Neuronal stem cell (in vitro differentiated cells): ENCODE measurements at places on chromosomes 5 and 9.
A peak's percentile ranks its signal among the peaks of the same experiment; 100 is the strongest.

GRCh38 chr5:159851053-159851452, 65.2 kb upstream of the ADRA1B start:
- no peak for DNase-seq

DNA sequence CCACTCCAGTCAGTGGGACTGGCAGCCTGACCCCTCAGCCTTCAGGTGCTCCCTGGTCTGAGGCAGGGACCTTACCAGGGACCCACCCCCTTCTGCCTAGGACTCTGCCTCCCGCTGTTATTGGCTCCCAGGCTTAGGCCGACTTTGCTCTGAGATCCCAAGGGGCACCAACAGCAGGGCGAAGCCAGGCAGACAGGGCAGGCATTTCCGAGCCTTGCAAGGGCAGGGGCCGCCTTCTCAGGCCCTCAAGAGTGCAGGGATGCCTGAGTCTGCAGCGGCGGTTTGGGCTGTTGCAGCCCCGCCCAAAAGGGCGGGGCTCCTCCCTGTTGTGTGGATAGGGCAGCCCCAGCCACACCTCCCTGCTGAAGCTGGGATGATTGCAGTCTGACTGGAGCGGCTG, 644.6 kb downstream of the PRR16 start:
- no peak for DNase-seq

DNA sequence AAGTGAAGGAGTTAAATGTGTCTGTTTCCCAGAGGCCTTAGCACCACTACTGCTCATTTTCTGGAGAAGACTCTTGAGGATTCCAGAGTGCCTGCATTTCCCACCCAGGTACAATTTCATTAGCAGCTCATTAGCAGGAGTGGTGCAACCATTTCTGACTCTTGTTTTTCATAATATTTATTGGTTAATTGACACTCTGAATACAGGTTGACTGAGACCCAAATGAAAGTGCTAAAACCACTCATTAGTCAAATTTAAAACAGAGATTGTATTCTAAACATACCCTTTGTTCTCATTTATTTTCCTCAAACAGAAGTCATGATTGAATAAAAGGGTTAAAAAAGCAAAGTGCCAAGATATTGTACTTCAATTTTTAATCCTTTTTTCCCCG, 134.5 kb downstream of the SIL1 start:
- DNase-seq = no peak

- DNase-seq = no peak
These were observed 49.9 kb downstream of the JMY start for GRCh38 chr5:79285833-79286232.

GRCh38 chr5:135546912-135547311, 11.1 kb upstream of the NEUROG1 start:
- DNase-seq = no peak

- no peak for DNase-seq
These were observed 24.3 kb upstream of the PITX1 start for GRCh38 chr5:135058331-135058732.

- no peak for DNase-seq
These were observed 75.3 kb downstream of the HMGCR start for GRCh38 chr5:75412111-75412990.

GRCh38 chr5:125452991-125453390, 706.6 kb upstream of the ZNF608 start:
- DNase-seq = no peak

GRCh38 chr5:135492319-135492626, 40.1 kb upstream of the TIFAB start:
- DNase-seq = no peak

GRCh38 chr5:161064297-161064696, 212.3 kb upstream of the ATP10B start:
- DNase-seq = no peak

DNA sequence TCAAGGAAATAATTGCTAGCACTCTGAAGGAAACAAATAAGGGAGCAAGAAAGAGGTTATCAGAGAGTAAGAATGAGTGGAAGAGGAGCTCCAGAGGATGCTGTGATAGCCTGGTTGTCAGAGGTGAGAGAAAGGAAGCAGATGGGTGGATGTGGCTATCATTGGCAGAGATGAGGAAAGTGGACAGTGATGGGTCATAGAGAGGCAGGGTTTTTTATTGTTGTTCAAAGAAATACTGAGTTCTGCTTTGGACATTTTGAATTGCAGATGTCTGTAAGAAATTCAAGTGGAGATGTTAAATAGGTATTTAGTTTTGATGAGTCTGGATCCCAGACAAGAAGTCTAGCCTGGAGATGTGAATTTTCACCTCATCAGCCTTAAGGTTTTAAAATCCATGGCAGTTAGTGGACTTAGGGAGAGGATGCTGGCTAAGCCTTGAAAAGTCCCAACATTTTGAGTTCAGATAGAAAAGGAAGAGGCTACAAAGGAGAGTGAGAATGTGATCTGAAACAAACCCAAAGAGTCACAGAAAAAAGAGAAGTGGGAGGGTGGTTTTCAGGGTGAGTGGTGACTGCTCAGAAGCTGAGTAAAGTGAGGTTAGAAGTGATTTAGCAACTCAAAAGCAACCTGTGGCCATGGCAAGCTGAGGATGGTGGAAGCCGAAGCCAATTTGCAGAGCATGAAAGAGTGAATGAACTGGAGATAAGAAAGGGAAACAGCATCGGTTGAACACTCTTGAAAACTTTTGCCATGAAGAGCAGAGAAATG, 50.4 kb downstream of the PPIC start:
- DNase-seq = no peak

GRCh38 chr9:20592673-20593072, 29.6 kb downstream of the MLLT3 start:
- DNase-seq = no peak

DNA sequence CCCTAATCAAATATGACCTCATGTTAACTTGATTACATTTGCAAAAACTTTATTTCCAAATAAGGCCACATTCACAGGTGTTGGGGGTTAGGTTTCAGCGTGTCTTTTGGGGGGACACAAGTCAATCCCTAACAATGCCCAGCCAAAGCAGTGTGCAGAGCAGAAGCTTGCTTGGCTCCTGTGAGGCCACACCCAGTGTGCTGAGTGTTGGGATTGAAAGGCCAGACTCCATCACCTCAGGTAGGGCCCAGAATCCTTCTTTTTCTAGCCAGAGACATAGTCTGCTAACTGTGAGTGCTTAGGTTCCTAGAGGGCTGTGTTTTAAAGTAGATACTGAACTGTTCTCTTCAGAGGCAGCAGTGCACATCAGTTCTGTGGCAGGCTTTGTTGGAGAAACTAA, 27.9 kb downstream of the KDM4C start:
- DNase-seq = no peak

- no peak for DNase-seq
These were observed 4.9 kb upstream of the HRH2 start for GRCh38 chr5:175652741-175653663.

- DNase-seq = no peak
These were observed 139.3 kb upstream of the SHB start for GRCh38 chr9:38208206-38208901.

DNA sequence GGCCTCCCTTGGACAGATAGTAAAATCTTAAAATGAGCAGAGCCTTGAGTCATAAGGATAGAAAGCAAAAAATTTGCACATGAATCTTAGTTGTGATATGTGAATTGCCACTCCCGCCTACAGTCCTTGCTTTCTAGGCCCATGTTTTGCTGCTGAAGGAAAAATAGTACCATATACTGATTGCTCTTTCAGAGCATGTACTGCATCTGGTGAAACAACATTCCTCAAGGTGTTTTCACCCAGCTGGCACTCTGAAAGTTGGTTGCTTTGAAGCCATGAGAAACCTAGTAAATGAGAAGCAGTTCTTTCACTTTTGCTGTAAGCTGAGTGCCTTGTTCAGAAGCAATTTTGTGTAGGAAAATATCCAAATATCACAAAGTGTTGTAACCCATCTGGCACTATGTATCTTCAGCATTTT, 10.3 kb downstream of the CDC37L1 start:
- no peak for DNase-seq

GRCh38 chr9:77789891-77790290, 141.8 kb upstream of the GNA14 start:
- DNase-seq = no peak

DNA sequence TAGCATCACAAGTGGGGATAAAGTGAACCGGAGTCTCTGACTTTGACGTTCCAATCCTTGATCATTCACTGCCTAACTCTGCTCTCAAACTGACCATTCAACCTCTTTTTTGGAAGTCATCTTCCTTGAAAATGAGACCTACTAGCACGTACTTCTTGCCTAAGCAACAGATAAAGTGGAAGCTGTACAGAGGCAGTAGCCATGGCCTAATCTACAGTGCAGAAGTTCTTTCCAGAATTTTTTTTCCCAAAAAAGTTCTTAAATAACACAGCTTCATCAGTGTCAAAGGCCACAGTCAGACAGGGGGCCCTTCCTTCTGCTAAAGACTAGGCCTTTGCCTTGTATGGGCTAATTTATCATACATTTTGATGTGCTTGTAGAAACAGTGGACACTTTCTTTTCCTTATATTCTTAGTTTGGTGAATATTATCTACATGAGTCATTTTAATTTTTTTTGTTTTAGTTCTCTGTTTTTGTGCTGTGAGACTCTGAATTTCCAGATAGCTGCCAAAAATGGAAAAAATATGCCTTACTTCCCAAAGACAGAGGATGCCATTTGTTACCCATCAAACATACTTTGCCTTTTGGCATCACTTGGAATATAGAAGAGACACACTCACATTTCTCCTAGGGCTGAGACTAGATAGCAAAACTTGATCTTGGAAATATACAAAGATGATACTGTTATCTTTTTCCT, 96.3 kb upstream of the VCAN start:
- no peak for DNase-seq

DNA sequence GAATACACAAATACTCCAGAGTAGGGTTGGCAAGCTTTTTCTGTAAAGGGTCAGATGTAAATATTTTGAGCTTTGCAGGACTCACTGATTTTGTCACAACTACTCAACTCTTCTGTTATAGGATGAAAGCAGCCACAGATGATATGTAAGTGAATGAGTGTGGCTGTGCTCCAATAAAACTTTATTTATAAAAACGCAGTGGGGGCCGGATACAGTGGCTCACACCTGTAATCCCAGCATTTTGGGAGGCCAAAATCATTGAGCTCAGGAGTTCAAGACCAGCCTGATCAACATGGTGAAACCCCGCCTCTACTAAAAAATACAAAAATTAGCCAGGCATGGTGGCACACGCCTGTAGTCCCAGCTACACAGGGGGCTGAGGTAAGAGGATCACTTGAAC, 69.1 kb downstream of the FBXW11 start:
- DNase-seq = no peak

DNA sequence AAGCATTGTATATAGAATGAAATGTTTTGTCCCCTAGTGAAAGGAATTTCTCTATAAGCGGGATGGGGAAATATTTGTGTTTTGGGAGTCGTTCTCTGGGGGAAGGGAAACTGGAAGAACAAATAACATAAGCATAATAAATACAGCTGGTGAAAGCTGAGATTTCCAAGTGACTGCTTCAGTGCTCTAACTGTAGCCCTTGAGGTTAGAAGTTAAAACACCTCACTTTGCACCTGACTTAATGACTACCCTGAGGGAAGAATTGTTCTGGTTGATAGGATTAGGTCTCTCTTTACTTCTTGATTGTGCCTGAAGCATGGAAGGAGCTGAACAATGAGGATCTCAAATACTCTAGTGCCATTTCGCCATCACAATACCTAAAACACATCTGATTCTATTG, 307.4 kb downstream of the MAN2A1 start:
- DNase-seq = no peak

DNA sequence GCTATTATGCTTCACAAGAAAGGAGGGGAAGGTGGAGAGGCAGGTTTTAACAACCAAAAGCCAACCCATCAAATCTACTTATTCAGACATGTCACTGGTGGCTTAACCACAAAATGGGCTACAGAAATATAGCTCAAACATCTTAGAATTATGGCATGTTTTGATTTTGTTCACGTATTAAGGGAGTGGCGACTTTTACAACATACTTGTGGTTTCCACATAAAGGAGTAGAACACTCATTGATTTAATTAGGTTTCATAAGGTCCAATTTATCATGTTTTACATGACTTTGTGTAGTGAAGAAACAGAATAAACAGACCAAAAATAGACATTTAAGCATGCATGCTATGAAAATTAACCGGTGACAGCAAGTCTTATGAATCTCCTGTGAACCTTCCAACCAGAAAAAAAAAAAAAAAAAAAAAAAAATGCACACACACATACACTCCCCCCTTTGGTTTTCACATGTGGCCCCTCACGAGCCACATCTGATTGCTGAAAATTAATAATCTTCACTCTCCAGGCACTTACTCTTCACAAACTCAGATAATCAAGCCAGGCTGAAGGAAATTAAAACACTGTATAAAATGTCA, 5.4 kb downstream of the ZNF608 start:
- DNase-seq = no peak

DNA sequence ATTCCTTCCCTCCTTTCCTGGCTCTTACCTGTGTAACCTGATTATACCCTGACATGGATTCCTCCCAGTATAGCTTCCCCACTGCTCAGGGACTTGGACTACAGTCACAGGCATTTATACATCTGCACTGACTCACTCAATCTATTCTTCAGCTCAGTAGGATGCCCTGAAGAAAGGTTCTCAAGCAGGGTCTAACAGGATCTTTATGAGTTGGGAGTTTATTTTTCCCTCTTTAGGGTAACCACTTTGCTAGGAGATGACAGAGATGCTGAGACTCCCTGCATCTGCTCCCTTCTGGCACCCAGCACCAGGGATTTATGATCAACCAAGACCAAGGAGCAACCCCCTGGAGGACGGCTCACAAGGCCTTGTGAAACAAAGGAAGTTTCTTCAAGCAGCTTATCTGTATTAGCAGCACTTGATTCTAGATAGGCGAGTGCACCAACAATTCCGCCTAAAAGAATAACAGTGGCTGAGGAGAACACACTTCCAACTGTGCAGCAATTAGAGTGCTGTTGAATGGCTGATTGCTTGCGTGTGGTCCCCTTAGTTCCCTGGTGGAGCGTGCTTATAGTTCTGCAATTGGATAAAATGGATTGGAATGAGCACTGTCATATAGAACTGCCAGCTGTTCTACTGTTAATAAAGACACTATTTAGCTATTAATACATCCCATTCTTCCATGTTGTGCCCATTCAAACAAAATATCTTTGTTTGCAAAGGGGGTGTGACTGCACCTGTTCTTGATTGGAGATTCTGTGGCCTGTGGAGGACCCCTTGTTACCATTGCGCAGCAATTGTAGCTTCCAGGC, 482.6 kb downstream of the ZNF608 start:
- DNase-seq = peak; percentile 78

DNA sequence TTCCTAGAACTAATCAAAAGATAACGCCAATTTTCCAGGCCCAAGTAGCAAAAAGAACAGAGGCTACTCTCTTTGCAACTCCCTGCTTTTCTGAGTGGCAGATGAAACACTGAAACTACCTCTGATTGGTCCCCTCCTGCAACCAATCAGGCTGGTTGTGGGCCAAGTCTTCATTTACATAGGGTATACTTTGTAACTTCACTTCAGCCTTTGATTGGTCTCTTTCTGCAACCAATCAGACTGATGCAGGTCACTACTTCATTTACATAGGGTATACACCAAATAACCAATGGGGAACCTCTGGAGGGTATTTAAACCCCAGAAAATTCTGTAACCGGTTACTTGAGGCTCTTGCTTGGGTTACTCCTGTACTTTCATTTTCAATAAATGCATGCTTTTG, 289.6 kb downstream of the MED10 start:
- no peak for DNase-seq

GRCh38 chr5:52728224-52728623, 59.5 kb upstream of the ITGA1 start:
- no peak for DNase-seq
